Stimulated activated CD8-positive, alpha-beta memory T cell treated with anti-CD3 and anti-CD28 coated beads, Interleukin-4, amount 100 ng/mL, for 1 hour (primary cell): ENCODE measurements at places on chromosomes 2 and 18.

DNA sequence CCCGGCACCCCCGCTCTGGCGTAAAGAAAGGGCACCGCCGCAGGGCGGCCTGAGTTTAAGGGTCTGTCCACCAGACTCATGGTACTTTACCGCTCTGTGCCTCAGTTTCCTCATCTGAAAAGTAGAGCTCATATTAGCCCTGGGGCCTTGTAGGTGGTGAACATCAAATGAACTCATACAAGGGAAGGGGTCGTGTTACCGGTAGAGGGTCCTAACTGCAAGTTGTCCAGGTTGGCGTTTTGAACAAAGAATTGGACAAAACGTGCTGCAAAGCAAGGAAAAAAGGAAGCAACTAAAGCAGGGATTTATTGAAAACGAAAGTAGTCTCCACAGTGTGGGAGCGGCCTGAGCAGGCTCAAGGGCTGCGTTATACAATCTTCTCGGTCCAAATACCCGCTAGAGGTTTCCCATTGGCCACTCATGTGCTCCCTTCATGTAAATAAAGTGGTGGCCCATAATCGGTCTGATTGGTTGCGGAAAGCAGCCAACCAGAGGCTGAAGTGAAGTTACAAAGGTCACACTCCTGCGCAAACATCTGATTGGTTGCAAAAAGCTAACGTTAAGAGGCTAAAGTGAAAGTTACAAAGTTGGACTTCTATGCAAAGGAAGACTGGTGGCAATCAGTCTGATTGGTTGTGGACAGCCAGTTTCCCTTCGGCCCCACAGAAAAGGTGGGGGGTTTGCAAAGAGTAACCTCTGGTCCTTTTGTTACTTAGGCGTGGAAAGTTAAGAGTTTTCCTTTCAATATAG, 80.7 kb upstream of the LDLRAD4 start:
- DNase-seq = peak; percentile 22

GRCh38 chr2:39515273-39515896, 78.3 kb upstream of the MAP4K3 start:
- DNase-seq = no peak

DNA sequence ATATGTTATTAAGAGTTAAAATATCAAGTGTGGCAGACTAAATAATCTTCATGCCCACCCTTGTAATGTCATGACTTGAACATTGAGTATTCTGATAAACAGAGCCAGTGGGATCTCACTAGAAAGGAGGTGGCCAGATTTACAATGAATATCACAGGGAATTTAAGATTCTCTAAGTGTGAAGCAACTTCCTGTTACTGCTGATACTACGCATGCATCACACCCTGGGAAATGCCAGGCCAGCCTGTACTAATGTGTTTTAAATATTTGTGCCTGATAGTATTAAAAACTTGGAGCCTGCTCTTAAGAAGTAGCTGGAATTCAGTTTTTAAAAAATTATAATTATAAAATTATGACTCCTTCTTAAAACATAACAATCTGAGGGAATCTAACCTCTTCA, 148.3 kb downstream of the LAMA3 start:
- no peak for DNase-seq

- DNase-seq = no peak
Observed at GRCh38 chr18:45838302-45839070, 13.0 kb downstream of the SIGLEC15 start.

- no peak for DNase-seq
Observed at GRCh38 chr2:85409845-85410583, at the start of gene CAPG. Gene CAPG (minus strand): TSS chr2:85410366. CDS start chr2:85402145, 8,221 bp downstream.

GRCh38 chr2:42026272-42026671, 21.5 kb upstream of the PKDCC start:
- DNase-seq = no peak

DNA sequence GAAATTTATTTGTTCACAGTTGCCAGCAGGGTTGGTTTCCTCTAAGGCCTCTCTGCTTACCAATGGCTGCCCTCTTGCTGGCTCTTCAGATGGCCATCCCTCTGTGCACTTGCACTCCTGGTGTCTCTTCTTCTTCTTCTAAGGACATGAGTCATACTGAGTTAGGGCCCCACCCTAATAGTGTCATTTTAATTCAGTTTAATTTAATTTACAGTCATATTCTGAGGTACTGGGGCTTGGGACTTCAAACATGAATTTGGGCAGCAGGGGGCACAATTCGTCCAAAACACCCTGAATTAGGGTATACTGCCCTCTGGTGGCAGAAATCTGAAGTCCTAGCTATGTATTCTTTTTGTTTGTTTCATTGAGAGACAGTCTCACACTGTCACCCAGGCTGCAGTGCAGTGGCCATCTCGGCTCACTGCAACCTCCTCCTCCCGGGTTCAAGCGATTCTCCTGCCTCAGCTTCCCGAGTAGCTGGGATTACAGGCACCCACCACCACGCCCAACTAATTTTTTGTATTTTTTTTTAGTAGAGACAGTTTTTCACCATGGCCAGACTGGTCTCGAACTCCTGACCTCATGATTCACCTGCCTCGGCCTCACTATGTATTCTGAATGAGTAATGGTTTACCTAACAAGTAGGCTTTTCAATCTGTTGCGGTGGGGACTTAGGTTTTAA, 19.8 kb downstream of the SLC4A1AP start:
- peak; percentile 74 for DNase-seq

DNA sequence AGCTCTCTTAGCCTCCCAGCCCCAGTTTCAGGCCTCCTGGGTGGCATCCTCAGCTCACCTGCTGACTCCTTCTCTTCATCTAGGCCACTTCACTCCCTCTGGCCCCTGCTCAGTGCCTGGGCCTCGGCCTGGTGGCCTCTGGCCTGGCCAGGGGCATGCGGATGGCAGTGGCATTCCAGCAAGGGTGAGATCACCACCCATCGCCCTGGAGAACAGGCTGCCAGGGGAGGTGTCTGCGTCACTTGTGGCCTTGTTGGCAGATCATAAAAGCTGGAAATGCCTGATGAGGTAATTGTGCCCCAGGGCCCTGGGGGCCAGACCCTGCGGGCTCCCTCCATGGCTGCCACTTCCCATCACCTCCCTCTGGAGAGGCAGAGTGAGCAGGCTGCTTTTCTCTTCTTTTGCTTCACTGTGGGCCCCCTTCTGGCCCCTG, 72.5 kb upstream of the SMAD2 start:
- no peak for DNase-seq

DNA sequence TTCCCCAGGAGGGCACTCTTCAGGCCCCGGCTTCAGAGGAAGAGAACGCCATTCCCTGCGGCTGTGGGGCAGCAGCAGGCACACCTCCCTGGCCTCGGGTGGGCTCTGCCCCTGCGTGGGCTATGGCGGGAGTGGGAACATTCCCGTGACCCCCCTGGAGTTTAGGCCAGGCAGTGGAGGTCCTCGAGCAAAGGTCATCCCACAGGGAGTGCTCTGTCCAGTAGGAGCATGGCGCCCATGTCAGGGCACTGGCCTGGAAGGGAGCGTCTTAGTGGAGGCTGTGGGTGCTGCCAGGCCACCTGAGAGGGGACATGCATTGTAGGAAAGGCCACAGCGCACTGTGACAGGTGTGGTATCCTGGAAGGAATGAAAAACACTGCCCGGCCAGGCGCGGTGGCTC, 9.2 kb upstream of the NFATC1 start:
- no peak for DNase-seq

GRCh38 chr2:89831641-89832498, 1140.4 kb downstream of the RPIA start:
- no peak for DNase-seq

- no peak for DNase-seq
Observed at GRCh38 chr2:19020144-19021099, 338.0 kb downstream of the OSR1 start.

DNA sequence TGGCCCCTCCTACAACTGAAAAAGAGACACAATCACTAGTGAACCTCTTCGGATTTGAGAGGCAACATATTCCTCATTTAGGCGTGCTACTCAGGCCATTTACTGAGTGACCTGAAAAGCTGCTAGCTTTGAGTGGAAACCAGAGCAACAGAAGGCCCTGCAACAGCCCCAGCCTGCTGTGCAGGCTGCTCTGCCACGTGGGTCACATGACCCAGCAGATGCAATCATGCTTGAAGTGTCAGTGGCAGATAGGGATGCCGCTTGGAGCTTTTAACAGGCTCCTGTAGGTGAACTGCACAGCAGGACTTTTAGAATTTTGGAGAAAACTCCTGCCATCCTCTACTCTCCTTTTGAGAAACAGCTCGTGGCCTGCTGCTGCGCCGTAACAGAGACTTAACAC, 578.6 kb upstream of the RAB6C start:
- no peak for DNase-seq

DNA sequence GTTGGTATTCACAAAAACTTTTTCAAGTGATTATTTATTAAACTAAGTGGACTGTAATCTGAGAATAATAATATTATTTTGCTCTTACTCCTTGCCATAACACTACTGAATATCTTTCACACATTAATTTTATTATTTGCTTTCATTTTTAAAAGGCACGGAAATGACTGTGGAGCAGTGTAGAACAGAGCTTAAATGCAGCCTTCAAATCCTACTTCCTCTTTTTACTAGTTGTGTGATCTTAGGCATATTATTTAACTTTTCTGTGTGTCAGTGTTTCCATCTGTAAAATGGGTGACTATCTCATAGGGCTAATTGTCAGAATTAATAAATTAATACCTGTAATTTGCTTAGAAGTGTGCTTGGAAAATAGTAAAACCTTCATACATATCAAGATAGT, 55.5 kb upstream of the SLC8A1 start:
- DNase-seq = no peak

- DNase-seq = no peak
Observed at GRCh38 chr18:61797696-61798590, 94.9 kb downstream of the RNF152 start.

GRCh38 chr2:7703543-7704144, 786.4 kb downstream of the RNF144A start:
- DNase-seq = no peak
